CD4-positive, alpha-beta T cell treated with Interleukin-4 for 4 hours (primary cell): ENCODE measurements at places on chromosomes 5 and 9.

DNA sequence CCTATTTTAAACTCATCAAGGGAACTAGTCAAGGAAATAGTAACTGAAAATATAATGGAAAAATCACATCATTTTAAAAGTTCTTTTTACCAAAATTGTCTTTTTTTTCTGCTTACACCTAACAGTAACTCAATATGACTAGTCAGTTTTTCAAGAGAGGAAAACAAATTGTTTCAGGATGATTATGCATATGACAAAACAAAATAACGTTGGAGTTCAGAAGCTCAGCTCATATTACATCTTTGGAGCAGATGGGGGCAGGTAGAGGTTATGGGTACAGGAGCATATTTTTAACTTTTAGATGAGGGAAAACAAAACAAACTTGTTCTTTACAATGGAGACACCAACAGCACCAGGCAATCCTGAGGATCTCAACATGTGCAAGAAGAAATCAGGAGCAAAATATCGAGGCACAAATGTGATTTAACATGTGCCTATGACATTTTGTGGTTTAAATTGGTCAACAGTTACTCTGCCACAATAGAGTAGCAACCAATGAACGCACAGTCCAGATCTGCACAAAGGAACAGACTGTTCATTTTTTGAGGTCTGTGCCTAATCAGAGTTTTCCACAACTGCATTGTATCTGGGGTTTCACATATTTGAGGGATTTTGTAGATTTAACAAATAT lies 659.0 kb downstream of the ANXA1 start:
- no peak for DNase-seq

DNA sequence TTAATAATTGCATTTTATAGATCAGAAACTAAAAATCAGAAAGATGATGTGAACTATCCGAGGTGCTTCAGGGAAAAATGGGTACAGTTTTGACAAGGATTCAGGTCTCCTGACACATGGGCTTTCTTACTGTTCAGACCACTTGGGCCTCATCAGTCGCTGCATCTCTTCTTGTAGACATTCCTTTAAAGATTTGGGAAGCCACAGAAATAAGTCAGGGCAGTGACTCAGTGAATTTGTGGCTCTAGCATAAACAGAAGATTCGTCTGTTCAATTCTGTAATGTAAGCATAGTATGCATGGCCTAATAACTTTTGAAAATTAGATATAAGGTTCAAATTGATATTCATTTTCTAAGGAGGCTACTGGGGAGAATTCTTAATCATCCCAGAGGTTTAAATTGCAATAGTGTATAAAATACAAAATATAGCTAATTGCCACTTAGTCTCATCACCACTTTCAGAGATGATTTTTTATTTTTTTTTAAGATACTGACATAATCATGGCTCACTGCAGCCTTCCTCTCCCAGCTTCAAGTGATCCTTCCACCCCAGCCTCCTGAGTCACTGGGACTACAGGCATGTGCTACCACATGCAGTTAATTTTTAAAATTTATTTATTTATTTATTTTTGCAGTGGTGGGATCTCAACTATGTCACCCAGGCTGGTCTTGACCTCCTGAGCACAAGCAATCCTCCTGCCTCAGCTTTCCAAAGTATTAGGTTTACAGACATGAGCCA lies 48.9 kb downstream of the RASEF start:
- DNase-seq = no peak

- DNase-seq = no peak
Observed at GRCh38 chr5:97575322-97575721, 392.3 kb upstream of the RIOK2 start.

GRCh38 chr5:108303611-108304010 lies 78.3 kb downstream of the FBXL17 start:
- no peak for DNase-seq

GRCh38 chr5:78295035-78295961 lies 800 bp upstream of the AP3B1 start:
- peak; percentile 47 for DNase-seq

GRCh38 chr9:32991897-32992594 lies 9.4 kb downstream of the APTX start:
- no peak for DNase-seq

GRCh38 chr9:133238851-133239532 lies 29.9 kb upstream of the OBP2B start:
- DNase-seq = peak; percentile 34

- DNase-seq = no peak
Observed at GRCh38 chr5:2634399-2635176, 116.9 kb downstream of the IRX2 start.

GRCh38 chr5:107359916-107360234 lies 310.9 kb downstream of the EFNA5 start:
- no peak for DNase-seq

GRCh38 chr9:73839471-73839870 lies 657.7 kb upstream of the RORB start:
- no peak for DNase-seq

DNA sequence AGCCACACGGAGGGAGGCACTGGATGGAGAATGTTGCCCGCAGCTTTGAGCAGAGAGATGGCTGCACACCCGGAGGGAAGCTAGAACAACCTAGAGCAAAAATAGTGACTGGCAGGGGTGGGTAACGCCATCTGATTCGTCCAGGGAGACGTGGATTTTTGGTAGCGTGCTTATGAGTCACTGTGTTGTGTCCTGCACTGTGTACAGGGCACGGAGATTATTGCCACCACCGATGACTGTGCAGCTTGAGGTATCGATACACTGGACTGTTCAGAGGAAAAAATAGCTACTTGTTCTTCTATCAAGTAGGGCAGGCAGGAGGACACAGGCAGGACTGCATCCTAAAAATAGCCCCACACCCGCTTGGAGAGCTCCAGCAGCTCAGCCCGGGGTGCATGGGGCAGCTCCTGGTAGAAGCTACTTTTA lies 6.0 kb downstream of the UBE2QL1 start:
- DNase-seq = no peak

DNA sequence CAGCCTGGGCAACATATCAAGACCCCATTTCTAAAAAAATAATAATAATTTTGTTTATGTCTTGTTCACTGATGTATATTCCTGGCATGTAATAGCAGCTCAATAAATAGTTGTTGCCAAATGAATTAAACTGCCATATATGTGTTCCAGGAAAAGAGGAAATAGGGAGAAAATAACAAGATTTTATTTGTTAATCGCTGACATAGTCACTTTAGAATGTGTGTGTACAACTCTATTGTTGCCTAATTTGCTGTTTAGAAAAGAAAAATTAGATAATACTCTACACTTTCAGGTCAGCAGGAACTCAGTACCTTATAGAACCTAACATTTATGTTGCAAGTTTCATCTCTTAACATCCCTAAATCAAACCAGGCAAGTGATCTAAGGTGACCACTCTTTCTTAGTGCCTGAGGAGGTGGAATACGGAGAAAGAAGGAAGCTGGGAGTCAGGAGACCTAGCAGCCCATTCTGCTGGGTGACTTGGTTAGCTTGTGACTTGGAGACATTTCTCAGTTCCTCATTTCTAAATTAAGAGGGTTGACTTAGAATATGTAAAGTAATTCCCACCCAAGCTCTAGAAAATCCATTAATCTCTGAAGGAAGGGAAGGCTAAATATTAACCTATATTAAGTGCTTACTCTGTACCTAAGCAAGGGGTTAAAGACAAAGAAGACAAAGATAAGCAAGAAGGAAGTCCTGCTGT lies 110.3 kb upstream of the IQGAP2 start:
- DNase-seq = no peak

GRCh38 chr9:36881743-36882441 lies 152.2 kb downstream of the PAX5 start:
- DNase-seq = no peak

DNA sequence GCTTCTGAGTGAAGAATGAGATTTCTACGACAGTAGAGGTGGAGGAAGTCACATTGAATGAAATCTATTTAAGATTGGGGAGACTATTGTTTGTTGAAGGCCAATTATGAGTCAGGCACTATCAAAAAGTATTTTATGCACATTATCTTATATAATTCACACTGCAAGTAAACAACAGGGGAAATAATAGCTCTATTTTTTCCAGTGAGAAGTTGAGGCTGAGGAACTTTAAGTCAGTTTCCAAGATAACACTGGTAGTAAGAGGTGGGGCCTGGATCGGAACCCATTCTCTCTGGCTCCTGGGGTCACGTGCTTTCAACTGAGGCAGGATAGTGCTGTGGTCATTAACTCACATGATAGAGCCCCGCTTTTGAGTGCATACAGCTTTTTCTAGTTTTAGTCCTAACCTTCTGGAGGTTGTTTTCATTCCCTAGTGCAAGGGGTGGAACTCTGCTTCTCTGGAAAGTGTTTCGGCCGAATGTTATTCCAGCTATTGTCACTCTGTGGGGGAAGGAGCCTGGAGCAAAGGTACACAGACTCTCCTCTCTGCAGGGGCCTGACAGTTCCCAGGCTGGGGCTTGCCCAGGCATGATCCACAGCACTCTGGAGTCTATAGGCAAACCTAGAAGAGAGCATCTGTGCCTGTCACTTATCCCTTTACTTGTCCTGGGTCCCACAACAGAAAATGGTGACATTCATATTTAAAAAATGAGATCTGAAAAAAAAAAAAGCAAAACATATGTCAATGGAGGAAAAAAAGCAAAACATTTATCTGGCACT lies 352.4 kb upstream of the ACTBL2 start:
- DNase-seq = no peak

DNA sequence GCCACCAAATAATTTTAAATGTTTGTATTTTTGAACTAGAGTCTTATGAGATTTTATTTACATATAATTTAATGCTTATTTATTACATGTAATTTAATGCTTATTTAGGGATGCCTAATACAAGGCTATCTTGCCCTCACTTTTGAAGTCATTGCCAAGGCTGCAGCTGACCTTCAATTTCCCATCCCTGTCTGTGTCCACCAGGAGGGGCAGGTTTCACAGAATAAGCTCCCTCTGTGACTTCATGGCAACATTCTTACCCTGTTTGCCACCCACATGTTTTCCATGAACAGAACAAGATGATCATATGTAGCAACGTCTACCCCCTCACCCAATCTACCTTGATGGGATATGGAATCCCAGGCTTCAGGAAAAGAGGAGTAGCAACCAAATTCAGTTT lies 27.0 kb downstream of the C5 start:
- no peak for DNase-seq

- no peak for DNase-seq
Observed at GRCh38 chr9:18437315-18438201, 36.4 kb upstream of the ADAMTSL1 start.

- no peak for DNase-seq
Observed at GRCh38 chr5:141051521-141051866, 320 bp downstream of the PCDHB1 start.

DNA sequence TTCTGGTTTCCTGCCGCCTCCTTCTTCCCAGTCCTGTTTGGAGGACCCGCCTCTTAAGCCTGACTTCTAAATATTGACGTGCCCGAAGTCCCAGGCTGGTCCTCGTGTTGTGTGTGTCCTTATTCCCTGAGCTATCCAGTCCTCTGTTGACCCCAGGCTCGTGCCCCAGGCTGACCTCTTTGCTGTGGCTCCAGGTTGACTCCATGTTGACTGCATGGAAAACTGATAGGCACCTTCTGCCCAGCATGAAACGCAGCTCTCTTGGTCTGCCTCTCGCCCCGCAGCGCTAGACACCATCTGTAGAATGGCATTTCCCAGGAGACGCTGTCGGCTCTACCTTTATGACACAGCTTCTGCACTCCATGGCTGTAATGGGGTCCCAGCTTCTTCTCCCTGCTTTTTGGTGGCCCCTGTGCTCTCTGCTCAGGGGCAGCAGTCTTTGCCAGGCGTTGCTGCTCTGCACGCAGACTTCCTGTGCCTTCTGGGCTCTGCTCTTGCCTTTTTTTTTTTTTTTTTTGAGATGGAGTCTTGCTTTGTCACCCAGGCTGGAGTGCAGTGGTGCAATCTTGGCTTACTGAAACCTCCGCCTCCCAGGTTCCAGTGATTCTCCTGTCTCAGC lies 28.4 kb downstream of the EHMT1 start:
- no peak for DNase-seq
